ENCODE measurements at places on chromosomes 5 and 9. TPM values are rescaled to one million over a fixed set of nuclear protein-coding genes. Genes with fewer than 3 reads are reported as not detected.

ANKRD55 gene
- total RNA-seq: not detected

INSYN2B gene
- 0.87 TPM for total RNA-seq

RLN2 gene
- total RNA-seq: not detected

SCGB3A2 gene
- total RNA-seq: not detected

IGFBPL1 gene
- total RNA-seq: not detected

PLAC8L1 gene
- not detected for total RNA-seq

CNOT8 gene
- total RNA-seq: 26.3 TPM

UBE2QL1 gene
- 21.9 TPM for total RNA-seq

SPATA31A3 gene
- not detected for total RNA-seq

WNK2 gene
- 200 TPM for total RNA-seq

MAP1B gene
- 59.9 TPM for total RNA-seq

IFNB1 gene
- not detected for total RNA-seq

BHMT2 gene
- 8.9 TPM for total RNA-seq

GFI1B gene
- total RNA-seq: 0.43 TPM

PCDHAC2 gene
- total RNA-seq: 0.30 TPM

GRCh38 chr9:112569186-112569585, 82.6 kb downstream of the KIAA1958 start:
- DNase-seq: no peak

DNA sequence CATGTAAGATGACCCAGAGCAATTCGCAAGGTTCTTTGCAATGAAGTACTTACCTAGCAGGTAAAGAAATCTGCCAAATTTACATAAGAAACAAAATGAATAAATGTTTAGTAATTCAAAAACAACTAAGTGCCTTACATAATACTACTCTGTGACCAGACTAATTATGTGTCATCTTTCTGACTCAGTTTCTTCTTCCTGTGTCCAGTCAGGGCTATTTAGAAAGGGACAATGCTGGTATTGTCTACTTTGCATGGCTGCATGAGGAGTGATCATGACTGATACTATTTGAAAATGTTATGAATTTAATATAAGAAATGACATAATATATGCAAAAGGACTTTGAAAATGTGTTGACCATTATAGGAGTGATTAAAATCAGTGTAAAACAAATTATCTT, 210.0 kb downstream of the TMEM161B start:
- DNase-seq: no peak

DNA sequence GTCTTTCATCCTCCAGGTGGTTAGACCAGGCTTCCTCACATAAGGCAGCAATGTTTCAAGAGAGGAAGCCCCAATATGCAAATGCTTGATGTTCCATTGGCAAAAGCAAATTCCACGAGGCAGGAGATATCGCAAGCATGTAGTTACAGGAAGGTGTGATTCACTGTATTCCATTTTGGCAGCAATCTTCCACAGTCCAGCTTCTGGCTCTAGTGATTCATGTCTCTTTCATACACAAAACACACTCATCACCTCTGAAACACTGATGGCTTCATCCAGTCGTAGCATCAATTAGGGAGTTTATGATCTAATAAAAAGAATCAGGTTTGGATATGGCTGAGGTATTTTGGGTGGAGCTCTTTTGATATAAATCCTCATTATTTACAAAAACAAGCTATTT, 552.2 kb upstream of the RIOK2 start:
- no peak for DNase-seq

DNA sequence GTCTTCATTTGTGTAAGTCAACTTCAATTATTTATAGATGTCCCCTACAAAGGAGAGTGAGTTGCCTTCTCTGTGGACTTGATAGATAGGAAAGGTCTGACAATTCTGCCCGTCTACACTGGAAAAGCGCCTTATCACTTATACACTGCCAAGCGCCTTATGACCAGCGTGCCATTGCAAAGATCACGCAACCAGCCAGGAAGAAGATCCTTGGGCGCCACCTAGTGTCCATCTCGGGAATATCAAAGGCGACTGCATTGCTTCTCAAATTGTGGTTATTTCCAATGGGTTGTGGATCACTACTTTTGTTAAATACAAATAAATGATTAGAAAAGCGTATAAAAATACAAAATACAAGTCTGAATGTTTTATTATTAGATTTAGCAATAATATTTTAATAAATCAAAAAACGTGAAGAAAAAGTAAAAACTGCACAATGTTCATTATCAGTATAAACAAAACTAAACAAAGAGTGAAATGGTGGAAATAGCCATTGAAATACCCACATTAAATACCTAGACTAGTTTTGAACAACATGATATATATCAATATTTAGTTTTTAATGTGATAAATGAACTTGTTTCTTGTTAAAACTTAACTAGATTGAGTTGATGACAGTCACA, 27.8 kb downstream of the SUB1 start:
- DNase-seq: peak; percentile 86

- DNase-seq: no peak
Observed at GRCh38 chr5:63121471-63121870, 542.9 kb downstream of the LRRC70 start.

DNA sequence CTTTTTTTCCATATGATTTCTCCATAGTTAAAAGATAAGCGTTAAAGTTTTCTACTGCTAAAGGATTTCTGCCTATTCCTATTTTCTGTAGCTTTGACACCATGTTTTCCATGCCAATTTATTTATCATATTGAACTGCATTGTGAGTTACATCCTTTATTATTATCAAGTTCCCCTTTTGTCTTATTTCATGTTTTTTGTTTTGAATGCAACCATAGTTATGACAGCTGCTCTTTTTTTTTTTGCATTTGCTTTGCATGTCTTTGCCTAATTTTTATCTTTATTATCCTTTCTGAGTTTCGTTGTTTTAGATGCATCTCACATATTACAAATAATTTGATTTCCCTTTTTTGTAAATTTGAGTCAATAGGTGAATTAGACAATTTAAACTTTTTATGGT, 161.5 kb downstream of the DEPDC1B start:
- no peak for DNase-seq

GRCh38 chr5:67160985-67161384, 35.6 kb downstream of the CD180 start:
- DNase-seq: no peak

DNA sequence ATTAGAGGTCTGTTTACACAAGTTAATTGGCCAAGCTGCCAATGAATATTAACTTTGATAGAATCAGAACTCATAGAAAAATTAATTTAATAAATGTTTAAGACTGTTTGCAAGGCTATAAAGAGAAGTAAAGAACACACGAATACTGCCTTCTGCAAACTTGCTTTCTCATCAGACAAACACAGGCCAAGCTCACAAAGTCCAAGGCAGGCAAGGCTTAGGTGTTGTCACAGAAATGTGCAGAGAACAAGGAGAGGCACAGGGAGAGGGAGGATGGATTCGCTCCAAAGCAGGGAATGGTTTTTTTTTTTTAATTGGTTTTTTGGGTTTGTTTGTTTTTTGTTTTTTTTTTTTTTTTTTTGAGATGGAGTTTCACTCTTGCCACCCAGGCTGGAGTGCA, 43.4 kb downstream of the RETREG1 start:
- DNase-seq: no peak

GRCh38 chr5:112681481-112681908, 56.2 kb upstream of the APC start:
- DNase-seq: no peak

- DNase-seq: peak; percentile 90
Observed at GRCh38 chr9:113609562-113610318, 146.2 kb downstream of the RGS3 start.

DNA sequence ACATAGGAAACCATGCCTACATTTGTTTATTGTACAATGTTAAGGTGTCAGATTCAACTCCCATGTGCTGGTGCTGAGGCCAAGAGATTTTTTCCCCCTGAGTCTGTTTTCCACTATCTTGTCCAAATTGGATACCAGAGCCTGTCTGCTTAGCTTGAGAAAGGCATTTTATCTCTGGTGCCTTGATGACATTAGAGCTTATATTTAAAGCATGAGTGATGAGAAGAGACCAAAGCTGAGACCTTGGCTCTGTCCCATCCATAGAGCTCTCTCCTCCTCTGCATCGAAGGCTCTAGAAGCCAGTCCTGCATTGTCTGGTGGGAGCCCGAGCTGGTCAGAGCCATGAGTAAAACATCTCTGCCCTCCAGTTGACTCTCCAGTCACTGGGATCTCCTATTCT, 10.4 kb upstream of the PPP2CA start:
- no peak for DNase-seq

DNA sequence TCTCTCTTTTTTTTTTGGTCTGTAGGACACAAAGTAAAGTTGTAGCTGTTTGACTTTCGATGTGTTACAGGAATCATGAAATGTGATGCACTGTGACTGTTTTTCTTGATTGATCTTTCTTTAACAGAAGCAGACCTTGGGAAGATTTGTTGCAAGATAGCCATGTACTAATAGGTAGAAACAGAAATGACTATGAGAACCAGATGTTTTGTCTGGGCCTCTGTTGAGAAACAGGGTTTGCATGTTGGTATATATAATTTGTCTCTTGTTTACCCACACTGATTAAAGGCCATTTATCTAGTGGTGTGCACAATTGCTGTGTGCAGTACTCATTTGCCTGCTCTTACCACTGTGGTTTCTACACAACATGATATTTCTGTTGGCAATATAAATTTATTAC, 125.1 kb downstream of the HACD4 start:
- DNase-seq: no peak

DNA sequence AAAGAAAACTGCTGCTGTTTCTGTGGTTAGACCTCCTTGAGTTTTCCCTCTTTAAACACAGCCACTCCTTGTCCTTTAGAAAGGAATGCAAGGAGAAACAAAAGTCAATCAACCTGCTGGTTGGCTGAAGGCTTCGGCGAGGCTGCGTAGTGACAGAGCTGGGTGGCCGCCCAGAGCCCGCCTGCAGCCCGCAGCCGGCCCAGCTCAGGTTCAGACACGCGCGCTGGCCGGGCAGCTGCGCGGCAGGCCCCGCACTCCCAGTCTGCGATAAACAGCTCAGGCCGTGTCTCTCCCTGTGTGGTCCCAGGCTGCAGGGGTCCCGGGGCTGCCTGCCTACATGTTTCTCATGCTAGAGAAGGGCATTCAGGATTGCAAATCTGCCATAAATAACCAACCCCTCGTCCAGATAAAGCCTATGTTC, 115.4 kb downstream of the HSD17B3 start:
- no peak for DNase-seq

DNA sequence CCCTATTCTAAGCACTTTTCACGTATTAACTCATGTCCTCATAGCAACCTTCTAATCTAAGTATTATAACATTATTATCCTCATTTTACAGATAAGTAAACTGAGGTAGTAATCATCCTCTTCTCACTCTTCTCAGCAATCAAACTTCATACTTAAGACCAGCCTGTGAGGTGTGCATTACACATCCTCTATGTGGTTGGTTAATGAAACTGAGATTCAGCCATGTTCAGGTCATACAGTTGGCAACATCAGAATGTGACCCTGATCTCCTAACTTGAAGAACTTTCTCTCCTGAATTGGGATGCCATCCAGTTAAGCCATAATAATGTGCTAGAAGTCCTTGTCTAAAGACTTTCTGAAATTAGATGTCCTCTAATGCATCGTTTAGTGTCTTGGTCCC, 275.1 kb upstream of the ANKRD55 start:
- no peak for DNase-seq

DNA sequence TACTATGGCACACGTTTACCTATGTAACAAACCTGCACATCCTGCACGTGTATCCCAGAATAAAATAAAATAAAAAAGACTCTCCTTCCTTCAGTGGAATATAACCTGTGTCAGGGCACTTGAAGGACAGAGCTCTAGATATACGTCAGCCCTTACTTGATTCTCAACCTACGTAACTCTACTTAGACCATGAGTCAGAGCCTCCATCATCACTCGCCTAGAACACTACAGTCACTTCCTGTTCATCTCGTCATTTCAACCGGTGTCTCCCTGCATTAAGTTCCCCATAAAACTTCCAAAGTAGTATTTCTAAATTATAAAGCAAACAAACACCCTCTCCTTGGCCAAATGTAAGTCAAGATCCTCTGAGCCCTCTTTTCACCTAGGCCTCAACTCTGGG, 243.5 kb upstream of the CCNG1 start:
- DNase-seq: no peak

- no peak for DNase-seq
Observed at GRCh38 chr9:136852664-136853595, 784 bp downstream of the MAMDC4 start.

- DNase-seq: no peak
Observed at GRCh38 chr9:8858596-8859161, 1059.1 kb upstream of the DMAC1 start.

DNA sequence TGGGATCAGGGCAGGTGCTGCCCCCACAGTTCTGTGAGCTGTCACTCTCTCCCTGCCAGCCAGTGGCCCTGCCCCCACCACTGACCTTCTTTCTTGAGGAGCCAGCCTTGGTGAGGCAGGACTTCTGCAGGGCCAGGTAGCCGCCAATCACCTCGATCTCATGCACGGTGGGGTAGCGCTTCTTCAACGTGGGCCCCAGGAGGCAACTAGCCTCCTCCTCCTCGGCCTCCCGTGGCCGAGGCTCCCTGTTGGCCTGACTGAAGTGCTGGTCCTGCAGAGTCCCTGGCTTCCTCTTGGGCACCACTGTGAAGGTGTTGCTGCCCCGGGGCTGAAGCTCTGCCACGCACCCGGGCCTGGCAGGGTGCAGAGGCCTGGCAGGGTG, 1.6 kb downstream of the TPRN start:
- no peak for DNase-seq

DNA sequence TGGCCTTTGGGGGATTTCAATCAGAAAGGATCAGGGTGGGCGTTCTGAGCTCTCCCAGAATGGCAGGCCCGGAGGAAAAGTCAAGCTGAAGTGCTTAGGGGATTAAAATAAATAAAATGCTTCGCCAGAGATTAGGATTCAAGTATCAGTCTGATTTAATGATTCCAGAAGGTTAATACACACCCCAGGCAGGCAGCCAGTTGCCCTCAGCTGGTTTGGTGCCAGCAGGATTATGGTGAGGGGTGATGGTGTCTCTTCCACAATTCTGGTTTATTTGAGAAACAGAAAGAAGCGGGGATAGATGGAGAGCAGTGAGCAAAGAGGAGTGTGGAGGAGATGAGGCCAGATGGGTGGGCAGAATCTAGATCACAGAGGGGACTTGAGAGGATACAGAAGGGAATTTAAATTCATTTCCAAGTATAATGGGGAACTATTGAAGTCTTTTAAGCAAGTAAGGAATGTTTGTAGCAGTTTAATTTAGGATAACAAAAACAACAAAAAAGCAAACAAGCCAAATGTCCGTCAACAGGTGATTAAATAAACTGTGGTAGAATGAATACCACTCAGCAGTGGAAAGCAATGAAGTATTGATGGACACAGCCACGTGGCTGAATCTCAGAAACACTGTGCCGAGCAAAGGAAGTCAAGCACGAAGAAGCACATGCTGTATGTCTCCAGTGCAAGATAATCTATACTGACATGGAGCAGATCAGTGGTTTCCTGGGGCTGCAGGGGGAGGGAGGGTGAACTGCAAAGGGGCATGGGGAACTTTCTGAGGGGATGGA, 297.7 kb downstream of the MSX2 start:
- DNase-seq: no peak

- DNase-seq: no peak
Observed at GRCh38 chr5:95519151-95519550, 35.6 kb downstream of the SKIC3 start.

DNA sequence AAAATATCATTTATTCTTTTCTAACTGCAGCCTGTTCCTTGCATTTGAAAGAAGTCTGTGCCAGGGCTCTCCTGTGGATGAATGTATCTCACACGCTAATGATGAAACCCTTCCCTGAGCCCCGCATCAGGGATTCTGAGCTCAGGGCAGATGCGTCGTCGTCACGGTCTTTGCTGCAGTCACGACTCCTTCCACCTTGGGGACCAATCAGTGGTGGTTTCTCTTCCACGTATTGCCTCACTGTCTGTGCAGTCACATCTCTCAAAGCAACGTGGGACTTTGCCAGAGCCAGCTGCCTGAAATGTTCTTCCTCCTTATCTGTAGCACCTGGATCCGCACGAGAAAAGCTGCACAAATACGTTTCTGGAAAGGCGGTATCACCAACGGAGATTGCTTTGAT, 13.9 kb upstream of the UBE2QL1 start:
- no peak for DNase-seq
